ENCODE measurements at places on chromosomes 5 and 9.

GRCh38 chr5:35229076-35230037 is 930 bp downstream of the PRLR start:
- DNase-seq = no peak

GRCh38 chr5:142692321-142692894 is 6.5 kb upstream of the FGF1 start:
- no peak for DNase-seq

- no peak for DNase-seq
These were observed 30.0 kb downstream of the CARD6 start for GRCh38 chr5:40871177-40871576.

GRCh38 chr5:42545038-42545437 is 121.8 kb downstream of the GHR start:
- no peak for DNase-seq

GRCh38 chr5:17443333-17444130 is 54.5 kb upstream of the TAF11L2 start:
- DNase-seq = no peak

DNA sequence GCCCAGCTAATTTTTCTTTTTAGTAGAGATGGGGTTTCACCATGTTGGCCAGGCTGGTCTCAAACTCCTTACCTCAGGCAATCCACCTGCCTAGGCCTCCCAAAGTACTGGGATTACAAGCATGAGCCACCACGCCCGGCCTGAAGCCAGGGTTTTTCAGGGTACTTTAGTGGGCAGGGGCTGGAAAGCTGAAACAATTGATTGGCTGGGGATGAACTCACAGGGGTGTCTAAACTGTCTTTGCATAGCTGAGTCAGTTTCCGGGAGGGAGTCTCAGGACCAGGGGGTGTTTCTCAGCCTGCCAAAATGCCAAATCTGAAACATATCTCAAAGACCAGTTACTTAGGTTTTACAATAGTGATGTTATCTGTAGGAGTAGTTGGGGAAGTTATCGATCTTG is 46.1 kb downstream of the PRUNE2 start:
- DNase-seq = no peak

DNA sequence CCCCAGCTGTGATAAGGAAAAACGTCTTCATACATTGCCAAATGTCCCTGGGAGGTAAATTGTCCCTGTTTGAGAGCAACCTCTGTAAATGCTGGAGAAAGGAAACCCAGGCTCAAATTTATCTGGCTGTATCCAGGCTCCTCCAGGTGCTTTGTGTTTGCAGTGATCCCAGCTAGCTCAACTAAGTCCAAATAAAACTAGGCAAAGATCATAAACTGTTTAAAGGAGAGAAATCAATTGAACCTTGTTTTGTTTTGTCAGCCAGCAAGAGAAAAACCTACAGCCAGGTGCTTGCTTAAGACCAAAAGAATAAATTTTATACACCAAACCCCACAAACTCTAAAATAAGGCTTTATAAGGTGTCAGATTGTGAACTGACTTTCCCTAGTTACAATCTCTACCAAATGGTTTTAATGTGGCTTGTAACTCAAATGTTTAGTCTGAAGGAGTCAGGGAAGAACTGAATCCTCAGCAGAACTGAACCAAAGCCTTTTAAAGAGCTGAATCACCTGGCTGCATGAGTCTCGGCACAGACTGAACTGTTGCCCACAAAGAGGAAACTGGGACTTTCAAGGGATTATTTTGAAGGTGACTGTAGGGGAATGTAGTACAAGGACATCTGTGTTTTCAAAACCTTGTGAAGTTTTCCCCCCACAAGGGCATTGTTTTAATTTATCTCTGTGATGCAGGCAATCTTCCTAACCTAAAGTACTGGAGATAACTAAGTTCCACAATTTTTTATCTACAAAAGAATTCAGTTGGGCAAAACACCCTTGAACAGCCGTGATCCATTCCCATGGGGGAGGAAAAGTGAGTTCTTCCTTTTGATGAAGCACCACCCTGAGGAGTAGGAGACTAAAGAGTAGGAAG is 201.7 kb upstream of the TARS1 start:
- DNase-seq = no peak

DNA sequence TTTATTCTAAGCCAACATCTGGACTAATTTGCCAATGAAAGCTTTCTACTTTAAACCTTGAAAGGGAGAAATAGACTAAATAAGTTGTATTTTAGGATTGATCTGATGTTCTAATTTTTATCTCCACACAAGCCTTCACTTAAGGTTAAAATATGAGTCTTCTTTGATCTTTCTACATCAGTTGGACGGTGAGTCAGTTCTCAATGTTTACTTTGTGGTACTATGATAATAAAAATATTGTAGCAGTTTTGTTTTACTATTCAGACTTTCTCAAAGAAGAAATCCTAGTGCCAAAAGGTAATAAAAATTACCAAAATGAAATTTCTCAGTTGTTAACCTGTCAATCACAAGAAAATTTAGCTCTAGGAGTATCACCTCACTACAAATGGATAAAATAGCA is 203.5 kb upstream of the RGMB start:
- no peak for DNase-seq

- no peak for DNase-seq
These were observed 582.5 kb downstream of the TAF11L14 start for GRCh38 chr5:18216729-18217128.

DNA sequence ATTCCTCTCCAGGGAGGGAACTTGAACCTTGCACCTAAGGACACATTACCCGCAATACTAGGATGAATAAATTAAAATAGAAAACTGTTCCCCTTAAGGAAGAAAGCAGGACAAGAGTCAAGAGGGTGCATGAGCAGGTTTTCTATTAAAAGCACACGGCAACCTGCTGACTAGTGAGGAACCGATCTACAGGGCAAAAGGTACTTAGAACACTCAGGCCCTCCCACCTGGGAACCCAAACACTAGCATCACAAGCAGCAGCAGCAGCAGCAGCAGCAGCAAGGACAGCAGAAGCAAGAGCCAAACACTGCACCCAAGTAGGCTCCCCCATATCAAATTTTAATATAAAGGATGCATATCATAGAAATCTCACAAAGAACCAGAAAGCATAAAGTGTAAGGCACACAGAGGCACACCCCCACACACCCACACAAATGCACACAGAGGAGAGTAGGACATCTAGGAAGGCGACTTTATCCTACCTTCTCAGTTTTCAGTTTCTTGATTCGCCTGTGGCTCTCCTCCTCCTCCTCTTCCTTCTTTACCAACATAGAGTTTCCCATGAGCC is 2.8 kb downstream of the ZNF608 start:
- DNase-seq = peak; percentile 83

GRCh38 chr9:6961845-6962522 is 204.2 kb downstream of the KDM4C start:
- no peak for DNase-seq

DNA sequence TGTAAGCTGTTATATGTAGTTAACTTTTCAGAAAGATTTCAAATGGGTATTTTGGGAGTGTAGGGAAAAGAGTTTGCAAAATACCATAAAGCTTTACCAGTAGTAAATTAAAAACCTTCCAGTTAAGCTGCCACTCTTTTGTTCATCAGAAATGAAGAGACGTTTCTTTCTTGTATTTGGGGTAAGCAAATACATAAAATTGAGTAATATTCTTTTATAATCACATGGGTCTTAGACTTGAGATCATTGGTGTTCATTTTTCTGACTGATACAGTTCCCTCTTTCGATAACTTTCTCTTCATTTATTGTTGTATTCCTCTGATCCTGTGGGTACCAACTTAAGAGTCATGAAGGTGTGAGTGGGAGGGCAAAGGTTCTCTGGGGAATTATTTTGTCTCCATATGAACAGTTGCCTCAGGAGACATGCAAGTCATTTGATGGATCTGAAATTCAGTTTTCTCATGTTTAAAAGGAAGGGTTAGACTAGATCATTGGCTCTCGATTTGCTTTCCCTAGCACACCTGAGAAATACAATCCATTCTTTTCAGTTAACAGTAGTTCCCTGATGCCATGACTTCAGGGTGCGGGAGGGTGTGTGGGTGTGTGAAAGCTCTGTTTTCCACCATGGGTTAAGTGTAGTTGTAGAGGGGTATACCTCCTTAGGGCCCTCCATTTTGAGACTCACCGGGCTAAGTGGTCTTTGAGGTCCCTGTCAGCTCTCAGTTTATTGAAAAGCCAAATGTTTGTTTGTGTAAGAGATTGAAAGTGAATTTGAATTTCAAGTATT is 47.7 kb downstream of the CNTRL start:
- no peak for DNase-seq

DNA sequence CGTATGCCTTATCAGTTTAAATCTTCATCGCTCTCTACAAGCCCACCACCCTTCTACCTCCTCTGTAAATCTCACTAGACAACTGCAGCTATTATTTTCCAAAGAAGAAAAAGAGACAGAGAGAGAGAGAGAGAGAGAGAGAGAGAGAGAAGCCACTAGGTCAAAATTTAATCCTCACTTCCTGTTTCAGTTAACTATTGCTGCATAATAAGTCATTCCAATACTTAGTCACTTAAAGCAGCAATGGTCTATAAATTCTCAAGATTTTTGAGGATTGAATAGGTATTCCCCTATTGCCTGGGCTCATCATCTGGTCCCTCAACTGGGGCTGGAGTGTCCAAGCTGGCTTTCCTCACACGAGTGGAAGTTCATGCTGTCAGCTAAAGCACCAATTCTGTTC is 68.8 kb downstream of the ITGA1 start:
- DNase-seq = no peak

DNA sequence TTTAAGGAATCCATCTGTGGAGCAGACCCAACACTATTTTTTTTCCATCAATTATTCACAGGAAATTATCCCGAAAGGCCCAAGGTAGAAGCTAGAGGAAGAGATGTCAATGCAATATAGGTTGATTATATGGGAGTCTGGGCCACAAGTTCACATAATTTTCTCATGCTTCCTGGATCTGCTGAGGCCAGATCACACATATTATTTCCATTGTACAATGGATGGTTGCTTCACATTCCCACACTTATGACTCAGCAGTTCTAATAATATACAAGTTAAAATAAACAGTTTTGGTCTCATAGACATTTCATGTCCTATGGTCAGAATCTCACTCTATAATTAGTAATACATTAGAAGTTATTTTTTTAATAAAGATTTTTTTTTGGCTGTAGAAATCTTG is 66.0 kb upstream of the PTPRD start:
- DNase-seq = no peak

DNA sequence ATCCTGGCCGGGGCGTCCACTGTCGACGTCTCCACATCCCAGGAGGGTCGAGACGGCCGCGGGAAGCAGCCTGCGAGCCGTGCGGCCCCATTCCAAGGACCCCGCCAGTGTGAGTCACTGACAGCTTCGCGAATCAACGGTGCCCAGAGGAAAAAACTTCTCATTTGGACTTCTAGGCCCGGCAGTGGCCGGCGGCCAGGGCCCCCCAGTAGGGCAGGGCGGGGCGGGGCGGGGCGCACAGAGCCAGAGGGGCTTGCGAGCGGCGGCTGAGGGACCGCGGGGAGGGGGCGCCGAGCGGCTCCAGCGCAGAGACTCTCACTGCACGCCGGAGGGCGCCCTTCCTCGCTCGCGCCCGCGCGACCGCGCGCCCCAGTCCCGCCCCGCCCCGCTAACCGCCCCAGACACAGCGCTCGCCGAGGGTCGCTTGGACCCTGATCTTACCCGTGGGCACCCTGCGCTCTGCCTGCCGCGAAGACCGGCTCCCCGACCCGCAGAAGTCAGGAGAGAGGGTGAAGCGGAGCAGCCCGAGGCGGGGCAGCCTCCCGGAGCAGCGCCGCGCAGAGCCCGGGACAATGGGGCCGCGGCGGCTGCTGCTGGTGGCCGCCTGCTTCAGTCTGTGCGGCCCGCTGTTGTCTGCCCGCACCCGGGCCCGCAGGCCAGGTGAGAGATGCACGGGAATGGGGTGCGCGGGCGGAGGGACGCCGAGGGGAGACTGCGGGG is at the start of gene F2R:
Gene F2R (plus strand): TSS at position 391 of the 720 bp plus-strand sequence. CDS start 182 bp downstream, at position 573.
- peak; percentile 22 for DNase-seq
